ENCODE measurements at places on chromosomes 4 and X.

DNA sequence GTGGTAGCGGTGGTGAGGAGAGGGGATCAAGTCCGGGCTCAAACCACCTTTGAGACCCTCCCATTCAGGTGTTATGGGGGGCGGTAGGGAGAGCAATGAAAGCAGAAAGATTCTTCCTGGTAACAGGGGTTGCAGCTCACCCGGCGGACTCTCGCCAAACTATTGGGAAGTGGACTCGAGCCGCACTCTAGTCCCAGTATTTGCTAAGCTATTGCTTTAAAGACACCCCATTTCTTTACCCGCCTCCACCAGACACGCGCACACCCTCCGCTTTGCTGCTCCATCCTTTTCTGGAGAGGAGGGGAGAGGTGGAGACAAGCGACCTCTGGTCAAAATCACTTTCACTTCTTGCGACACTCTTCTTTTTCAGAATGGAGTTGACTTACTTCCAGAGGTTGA lies 625 bp upstream of the GABRA4 start:
- H3K27me3 ChIP-seq = no peaks in the 10 kb centered on the region
- DNase-seq = no peak
- no peak overlapping the region for H3K27ac ChIP-seq
- no peak overlapping the region for H3K4me3 ChIP-seq

DNA sequence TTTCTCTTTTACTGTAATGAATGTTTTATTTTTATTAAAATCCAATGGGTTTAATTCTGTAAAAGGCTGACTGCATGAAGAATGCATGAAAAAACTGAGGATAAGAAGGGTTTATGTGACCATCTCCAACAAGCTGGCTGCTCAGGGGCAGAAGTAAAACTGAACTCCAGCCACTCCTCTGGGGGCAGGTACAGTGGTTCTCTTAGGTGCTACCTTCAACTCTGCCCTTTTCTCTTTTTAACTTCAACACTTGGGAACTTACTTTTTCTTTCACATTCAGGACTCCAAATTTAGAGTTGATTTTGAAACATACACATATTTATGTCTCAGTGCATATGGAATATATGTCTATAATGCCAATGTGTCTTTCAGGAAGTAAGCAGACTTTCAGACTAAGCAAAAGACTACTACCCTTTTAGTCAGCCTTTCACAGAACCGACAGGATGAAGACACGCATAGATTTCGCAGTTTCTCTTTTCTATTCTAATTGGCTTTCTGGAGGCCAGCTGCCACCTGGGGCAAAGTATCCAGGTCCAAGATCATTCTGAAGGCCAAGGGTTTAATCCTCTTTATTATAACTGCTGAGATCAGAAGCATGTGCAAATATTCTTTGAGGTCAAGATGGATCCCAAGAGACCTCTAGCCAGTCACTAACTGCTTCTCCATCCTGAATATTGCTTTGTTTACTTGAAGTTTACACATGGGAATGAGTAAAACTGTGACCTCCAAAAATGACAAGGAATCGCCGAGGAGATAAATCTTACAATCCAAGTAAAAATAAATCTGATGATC lies 30.7 kb downstream of the HS3ST1 start:
- peaks cover 18% of the 10 kb centered on the region for H3K36me3 ChIP-seq
- H3K4me1 ChIP-seq = peaks cover 18% of the 10 kb centered on the region
- no peaks in the 10 kb centered on the region for H3K27me3 ChIP-seq
- no peak overlapping the region for H3K4me3 ChIP-seq
- H3K27ac ChIP-seq = peak overlapping the region; percentile 61

- DNase-seq = no peak
- H3K36me3 ChIP-seq = no peaks in the 10 kb centered on the region
- H3K27ac ChIP-seq = no peak overlapping the region
- no peaks in the 10 kb centered on the region for H3K4me1 ChIP-seq
Measured at GRCh38 chr4:3611778-3612177, 79.6 kb upstream of the LRPAP1 start.

DNA sequence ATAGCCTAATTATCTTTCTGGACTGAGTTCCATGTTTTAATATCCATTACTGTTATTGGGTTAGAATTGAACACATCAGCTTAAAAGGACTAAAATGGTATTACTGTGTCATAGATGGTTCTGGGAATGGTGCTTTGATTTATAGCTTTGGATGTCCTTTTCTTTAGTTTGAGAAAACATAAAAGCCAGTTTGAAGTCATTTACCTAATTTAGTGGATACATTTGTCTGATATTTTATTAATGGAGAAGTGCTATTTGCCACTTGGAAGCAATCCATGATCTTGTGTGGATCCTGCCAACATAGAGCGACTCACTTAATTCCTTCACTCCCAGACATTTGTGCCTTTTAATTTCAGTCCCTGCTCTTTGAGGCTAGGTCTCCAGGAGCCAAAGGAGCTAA lies 212.4 kb upstream of the PACRGL start:
- no peaks in the 10 kb centered on the region for H3K4me1 ChIP-seq
- no peaks in the 10 kb centered on the region for H3K36me3 ChIP-seq
- DNase-seq = no peak
- no peak overlapping the region for H3K27ac ChIP-seq
- H3K27me3 ChIP-seq = no peaks in the 10 kb centered on the region

DNA sequence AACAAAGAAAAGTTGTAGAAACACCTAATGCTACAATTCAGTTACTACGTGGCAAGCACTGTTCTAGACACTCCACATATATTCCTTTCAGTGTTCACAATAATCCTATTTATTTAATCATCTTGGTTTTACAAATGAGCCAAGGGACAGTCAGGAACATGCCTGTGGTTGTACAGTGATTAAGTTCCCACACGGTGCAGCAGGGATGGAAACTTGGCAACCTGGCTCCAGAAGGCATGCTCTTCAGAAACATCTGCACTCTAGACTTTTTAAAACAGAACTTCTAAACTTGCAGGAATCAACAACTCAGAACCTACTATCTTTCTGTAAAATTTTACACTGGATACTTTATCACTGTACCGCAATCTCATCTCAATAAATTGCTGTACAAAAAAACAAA lies 32.1 kb downstream of the TAPT1 start:
- H3K36me3 ChIP-seq = no peaks in the 10 kb centered on the region
- H3K27me3 ChIP-seq = no peaks in the 10 kb centered on the region
- no peak overlapping the region for H3K4me3 ChIP-seq
- H3K27ac ChIP-seq = no peak overlapping the region
- no peaks in the 10 kb centered on the region for H3K4me1 ChIP-seq
- DNase-seq = no peak

DNA sequence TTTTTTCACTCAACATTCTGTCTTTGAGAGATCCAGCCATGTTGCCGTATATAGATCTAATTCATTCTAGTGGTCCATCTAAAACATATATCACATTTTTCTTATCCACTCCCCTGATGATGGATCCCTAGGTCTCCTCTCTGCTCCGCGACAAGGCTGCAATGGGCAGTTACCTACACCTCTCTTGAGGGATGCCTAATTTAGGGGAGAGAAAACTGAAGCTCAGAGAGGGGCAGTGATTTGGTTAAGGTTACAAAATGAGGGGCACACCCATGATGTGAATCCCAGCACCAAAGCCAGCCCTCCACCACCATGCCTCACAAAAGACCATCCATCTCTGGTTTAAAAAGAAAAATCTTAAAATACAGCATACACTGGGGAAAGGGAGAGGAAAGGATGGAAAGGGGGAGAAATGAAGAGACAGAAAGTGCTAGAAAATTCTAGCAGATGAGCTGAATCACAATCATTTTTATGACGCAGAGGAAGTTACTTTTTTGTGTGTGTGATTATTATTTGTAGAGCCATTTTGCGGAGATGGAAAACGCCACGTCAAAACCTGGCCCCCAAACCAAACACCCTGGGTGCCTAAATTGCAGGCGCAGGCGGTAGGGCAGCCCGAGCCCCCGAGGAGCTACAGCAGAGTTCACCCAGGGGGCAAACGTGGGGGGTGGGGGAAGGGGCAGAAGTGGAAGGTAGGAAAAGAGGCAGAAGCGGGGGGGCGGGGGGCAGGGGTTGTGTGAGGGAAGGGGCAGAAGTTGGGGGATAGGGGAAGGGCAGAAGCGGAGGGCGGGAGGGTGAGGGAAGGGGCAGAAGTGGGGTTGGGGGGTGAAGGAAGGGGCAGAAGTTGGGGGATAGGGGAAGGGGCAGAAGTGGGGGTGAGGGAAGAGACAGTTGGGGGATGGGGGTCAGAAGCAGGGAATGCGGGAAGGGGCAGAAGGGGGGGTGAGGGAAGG lies 1.3 kb upstream of the TSPYL2 start:
- no peaks in the 10 kb centered on the region for H3K4me1 ChIP-seq
- DNase-seq = no peak
- no peak overlapping the region for H3K4me3 ChIP-seq
- no peak overlapping the region for H3K27ac ChIP-seq
- H3K27me3 ChIP-seq = no peaks in the 10 kb centered on the region

GRCh38 chr4:41865306-41865980 lies 69.8 kb upstream of the TMEM33 start:
- H3K27ac ChIP-seq = no peak overlapping the region
- no peaks in the 10 kb centered on the region for H3K4me1 ChIP-seq
- H3K36me3 ChIP-seq = no peaks in the 10 kb centered on the region
- H3K27me3 ChIP-seq = no peaks in the 10 kb centered on the region

DNA sequence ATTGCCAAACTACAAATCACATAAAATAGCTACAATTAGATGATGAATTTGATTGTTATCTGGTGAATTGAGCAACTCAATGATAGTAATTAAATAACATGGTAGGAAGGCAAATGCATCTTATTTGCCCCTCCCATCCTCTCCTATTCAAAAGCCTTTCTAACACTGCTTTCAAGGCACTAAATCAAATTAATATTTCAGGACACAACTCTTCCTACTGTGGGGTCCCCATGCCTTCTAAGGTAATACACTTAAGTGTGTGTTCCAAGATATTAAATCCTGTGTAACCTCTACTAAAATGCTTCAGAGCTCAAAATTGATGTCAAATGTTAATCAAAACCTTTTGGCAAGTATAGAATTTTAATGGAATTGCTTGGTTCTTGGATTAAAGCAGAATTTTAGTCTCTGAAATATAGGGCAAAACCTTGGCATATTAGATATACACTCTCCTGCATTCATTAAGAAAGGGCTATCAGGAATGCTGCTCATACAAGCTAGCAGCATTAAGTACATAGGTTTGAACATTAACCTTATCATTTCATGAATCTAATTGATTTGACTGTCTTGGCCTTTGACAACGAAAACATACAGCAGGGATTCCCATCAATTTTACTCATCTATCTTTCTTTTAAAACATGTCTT lies 371.8 kb upstream of the GALNTL6 start:
- no peaks in the 10 kb centered on the region for H3K36me3 ChIP-seq
- H3K4me3 ChIP-seq = no peak overlapping the region
- H3K4me1 ChIP-seq = no peaks in the 10 kb centered on the region
- no peaks in the 10 kb centered on the region for H3K27me3 ChIP-seq
- no peak overlapping the region for H3K27ac ChIP-seq

- H3K4me3 ChIP-seq = no peak overlapping the region
- H3K36me3 ChIP-seq = no peaks in the 10 kb centered on the region
- H3K4me1 ChIP-seq = no peaks in the 10 kb centered on the region
- H3K27ac ChIP-seq = no peak overlapping the region
- no peaks in the 10 kb centered on the region for H3K27me3 ChIP-seq
Measured at GRCh38 chr4:162683659-162684370, 482.9 kb downstream of the NAF1 start.

- peak; percentile 20 for DNase-seq
- peaks cover 16% of the 10 kb centered on the region for H3K4me1 ChIP-seq
- H3K27me3 ChIP-seq = no peaks in the 10 kb centered on the region
- H3K27ac ChIP-seq = peak overlapping the region; percentile 69
Measured at GRCh38 chrX:22520128-22520828, 247.6 kb downstream of the CBLL2 start.

- H3K27ac ChIP-seq = no peak overlapping the region
- no peak overlapping the region for H3K4me3 ChIP-seq
- DNase-seq = no peak
- no peaks in the 10 kb centered on the region for H3K4me1 ChIP-seq
Measured at GRCh38 chr4:173398220-173398619, 696 bp downstream of the SCRG1 start.

- no peaks in the 10 kb centered on the region for H3K36me3 ChIP-seq
- no peak overlapping the region for H3K27ac ChIP-seq
- H3K4me1 ChIP-seq = peaks cover 9% of the 10 kb centered on the region
- H3K27me3 ChIP-seq = no peaks in the 10 kb centered on the region
Measured at GRCh38 chr4:25308761-25309160, 3.8 kb upstream of the ZCCHC4 start.

DNA sequence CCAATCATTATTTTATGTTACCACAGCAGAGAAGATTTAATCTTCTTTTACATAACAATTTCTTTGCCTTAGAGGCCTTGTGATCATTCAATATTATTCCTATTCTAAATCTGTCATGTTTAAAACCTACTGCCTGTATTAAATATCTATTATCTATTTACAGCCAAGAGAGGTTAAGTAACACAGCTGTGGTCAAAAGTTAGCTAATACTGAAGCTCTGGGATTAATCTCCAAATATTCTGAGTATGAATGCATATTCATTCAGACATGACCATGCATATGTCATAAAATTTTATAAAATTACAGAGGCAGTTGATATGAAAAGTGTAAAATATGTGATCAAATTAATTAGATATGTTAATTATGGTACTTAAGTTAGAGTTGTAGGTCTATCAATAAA lies 187.9 kb upstream of the MAB21L2 start:
- no peaks in the 10 kb centered on the region for H3K27me3 ChIP-seq
- no peak overlapping the region for H3K4me3 ChIP-seq
- H3K4me1 ChIP-seq = no peaks in the 10 kb centered on the region
- H3K36me3 ChIP-seq = no peaks in the 10 kb centered on the region
- no peak overlapping the region for H3K27ac ChIP-seq

- H3K27ac ChIP-seq = no peak overlapping the region
- no peak for DNase-seq
- H3K4me3 ChIP-seq = no peak overlapping the region
- no peaks in the 10 kb centered on the region for H3K4me1 ChIP-seq
Measured at GRCh38 chr4:187393531-187394344, 601.8 kb upstream of the ZFP42 start.

GRCh38 chr4:20085653-20086052 lies 166.1 kb upstream of the SLIT2 start:
- no peak overlapping the region for H3K4me3 ChIP-seq
- H3K27me3 ChIP-seq = no peaks in the 10 kb centered on the region
- DNase-seq = no peak

DNA sequence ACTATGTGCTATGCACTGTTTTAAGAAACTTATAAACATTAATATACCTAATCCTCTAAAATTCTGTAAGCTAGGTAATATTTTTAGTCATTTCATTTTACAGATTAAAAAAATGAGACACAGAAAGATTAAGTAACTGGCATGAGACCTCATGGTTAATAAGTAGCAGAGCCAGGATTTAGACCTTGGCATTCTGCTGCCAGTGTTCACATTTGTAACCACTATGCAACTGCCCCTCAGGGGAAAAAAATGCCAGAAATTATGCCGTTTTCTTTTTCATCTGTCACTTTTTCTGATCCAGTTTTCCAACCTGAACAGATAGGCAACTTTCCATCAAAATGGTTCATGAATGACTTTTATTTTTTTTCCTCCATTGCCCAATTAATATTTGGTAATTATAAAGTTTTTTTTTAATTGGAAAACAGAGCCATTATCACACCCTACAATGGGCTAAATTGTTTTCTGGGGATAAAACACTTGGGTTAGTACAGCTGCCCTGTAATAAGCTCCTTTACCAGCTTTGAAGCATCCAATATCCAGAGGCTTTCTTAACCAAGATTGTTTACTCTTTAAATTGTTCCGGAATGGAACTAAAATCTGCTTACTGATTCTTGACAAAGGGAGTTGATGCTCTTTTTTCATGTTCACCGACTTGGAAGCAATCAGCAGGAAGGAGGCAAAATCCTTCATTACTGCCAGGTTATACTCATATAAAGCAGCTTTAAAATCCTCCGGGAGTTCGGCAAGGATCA lies 56.4 kb upstream of the DDX60 start:
- no peaks in the 10 kb centered on the region for H3K27me3 ChIP-seq
- DNase-seq = no peak
- no peaks in the 10 kb centered on the region for H3K36me3 ChIP-seq

GRCh38 chr4:113384600-113384999 lies 335.1 kb downstream of the ANK2 start:
- H3K27me3 ChIP-seq = no peaks in the 10 kb centered on the region
- no peak for DNase-seq
- no peak overlapping the region for H3K27ac ChIP-seq
- no peaks in the 10 kb centered on the region for H3K4me1 ChIP-seq

All from PC-9 (cell line).